Bronchial smooth muscle cell (primary cell): ENCODE measurements at places on chromosomes 1 and 21. TPM values are rescaled to one million over a fixed set of nuclear protein-coding genes. Genes with fewer than 3 reads are reported as not detected.

Gene ST6GALNAC3
- total RNA-seq: 0.47 and 0.69 TPM in 2 replicates

Gene FAM72D
- total RNA-seq: 0.09 and 0.47 TPM in 2 replicates

Gene EDARADD
- under 0.01 TPM in 1 of 2 replicates, not detected in the other for total RNA-seq

Gene LYPD8
- not detected in 2 replicates for total RNA-seq

Gene ASPM
- 1.1 and 5.4 TPM in 2 replicates for total RNA-seq

Gene SOAT1
- 26.6 and 27.6 TPM in 2 replicates for total RNA-seq

Gene OLFML3
- total RNA-seq: 140 and 177 TPM in 2 replicates

Gene ALG14
- 2.0 and 3.8 TPM in 2 replicates for total RNA-seq
